ENCODE measurements at places on chromosomes 13 and 19. TPM values are rescaled to one million over a fixed set of nuclear protein-coding genes. Genes with fewer than 3 reads are reported as not detected.

DNA sequence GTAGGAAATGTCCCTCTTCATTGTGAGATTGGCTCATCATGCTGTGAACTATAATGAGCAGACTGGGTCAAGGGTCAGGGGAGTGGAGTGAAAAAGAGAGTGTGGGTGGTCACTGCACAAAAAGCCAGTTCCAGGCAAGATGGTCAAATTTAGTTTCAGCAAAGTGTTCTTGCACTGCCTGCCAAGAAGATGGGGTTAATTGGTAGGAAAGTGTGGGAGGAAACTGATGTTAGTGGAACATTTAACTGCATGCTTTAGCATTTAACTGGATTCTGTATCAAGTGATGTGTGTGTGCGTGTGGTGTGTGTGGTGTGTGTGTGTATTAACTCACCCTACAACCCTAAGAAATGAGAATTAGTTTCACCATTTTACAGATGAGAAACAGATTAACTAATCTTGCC, 131.6 kb downstream of the COG6 start:
- no peak for DNase-seq
- H3K4me1 ChIP-seq = peaks cover 6% of the 10 kb centered on the region
- peaks cover 5% of the 10 kb centered on the region for H3K36me3 ChIP-seq
- H3K27me3 ChIP-seq = no peaks in the 10 kb centered on the region

- H3K27ac ChIP-seq = no peak overlapping the region
- no peak overlapping the region for H3K4me3 ChIP-seq
- DNase-seq = no peak
- H3K4me1 ChIP-seq = peaks cover 13% of the 10 kb centered on the region
- H3K27me3 ChIP-seq = no peaks in the 10 kb centered on the region
- peaks cover 7% of the 10 kb centered on the region for H3K36me3 ChIP-seq
These were observed 151.2 kb downstream of the TBC1D4 start for GRCh38 chr13:75330770-75331169.

- DNase-seq = no peak
- peaks cover 2% of the 10 kb centered on the region for H3K27me3 ChIP-seq
- H3K36me3 ChIP-seq = no peaks in the 10 kb centered on the region
- no peaks in the 10 kb centered on the region for H3K4me1 ChIP-seq
- no peak overlapping the region for H3K27ac ChIP-seq
These were observed 93.4 kb downstream of the UQCRFS1 start for GRCh38 chr19:29119590-29119989.

GRCh38 chr19:43454031-43454430, 11.4 kb downstream of the LYPD3 start:
- no peak overlapping the region for H3K4me3 ChIP-seq
- no peak overlapping the region for H3K27ac ChIP-seq
- no peaks in the 10 kb centered on the region for H3K27me3 ChIP-seq
- H3K4me1 ChIP-seq = peaks cover 14% of the 10 kb centered on the region

GRCh38 chr19:48987323-48987722, 5.8 kb downstream of the GYS1 start:
- peaks cover 25% of the 10 kb centered on the region for H3K36me3 ChIP-seq
- H3K4me1 ChIP-seq = peaks cover 26% of the 10 kb centered on the region
- no peaks in the 10 kb centered on the region for H3K27me3 ChIP-seq
- peak overlapping the region; percentile 70 for H3K27ac ChIP-seq

GRCh38 chr19:2064788-2065524, 13.9 kb upstream of the MKNK2 start:
- peaks cover 5% of the 10 kb centered on the region for H3K36me3 ChIP-seq
- no peak overlapping the region for H3K27ac ChIP-seq
- peaks cover 19% of the 10 kb centered on the region for H3K4me1 ChIP-seq
- DNase-seq = no peak
- no peaks in the 10 kb centered on the region for H3K27me3 ChIP-seq
- H3K4me3 ChIP-seq = no peak overlapping the region

DNA sequence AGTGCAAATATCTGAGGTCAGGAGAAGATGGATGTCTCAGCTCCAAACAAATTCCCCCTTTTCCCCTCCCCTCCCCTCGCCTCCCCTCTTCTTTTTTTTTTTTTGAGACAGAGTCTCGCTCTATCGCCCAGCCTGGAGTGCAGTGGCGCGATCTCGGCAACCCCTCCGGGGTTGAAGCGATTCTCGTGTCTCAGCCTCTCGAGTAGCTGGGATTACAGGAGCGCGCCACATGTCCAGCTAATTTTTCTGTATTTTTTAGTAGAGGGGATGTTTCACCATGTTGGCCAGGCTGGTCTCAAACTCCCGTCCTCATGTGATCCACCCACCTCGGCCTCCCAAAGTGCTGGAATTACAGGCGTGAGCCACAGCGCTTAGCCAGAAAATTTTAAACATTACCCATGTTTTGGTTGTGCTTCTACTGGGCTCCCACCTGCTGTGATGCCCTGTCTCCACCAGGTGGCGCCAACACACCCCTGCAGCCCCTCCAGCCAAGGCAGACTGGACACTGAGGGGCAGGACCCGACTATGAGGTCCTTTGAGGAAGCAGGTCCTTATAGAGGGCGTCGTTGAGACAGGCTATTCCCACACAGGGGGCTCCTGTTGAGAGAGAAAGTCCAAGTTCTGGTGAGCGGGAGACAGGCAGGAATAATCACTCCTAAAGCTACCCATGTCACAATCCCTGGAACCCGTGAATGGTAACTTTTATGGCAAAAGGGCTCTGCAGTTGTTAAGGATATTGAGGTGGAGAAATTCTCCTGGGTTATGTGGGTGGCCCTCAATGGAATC, 6.3 kb downstream of the ERICH4 start:
- H3K36me3 ChIP-seq = no peaks in the 10 kb centered on the region
- peaks cover 28% of the 10 kb centered on the region for H3K27me3 ChIP-seq
- peak overlapping the region; percentile 77 for H3K4me3 ChIP-seq
- H3K4me1 ChIP-seq = peaks cover 6% of the 10 kb centered on the region

DNA sequence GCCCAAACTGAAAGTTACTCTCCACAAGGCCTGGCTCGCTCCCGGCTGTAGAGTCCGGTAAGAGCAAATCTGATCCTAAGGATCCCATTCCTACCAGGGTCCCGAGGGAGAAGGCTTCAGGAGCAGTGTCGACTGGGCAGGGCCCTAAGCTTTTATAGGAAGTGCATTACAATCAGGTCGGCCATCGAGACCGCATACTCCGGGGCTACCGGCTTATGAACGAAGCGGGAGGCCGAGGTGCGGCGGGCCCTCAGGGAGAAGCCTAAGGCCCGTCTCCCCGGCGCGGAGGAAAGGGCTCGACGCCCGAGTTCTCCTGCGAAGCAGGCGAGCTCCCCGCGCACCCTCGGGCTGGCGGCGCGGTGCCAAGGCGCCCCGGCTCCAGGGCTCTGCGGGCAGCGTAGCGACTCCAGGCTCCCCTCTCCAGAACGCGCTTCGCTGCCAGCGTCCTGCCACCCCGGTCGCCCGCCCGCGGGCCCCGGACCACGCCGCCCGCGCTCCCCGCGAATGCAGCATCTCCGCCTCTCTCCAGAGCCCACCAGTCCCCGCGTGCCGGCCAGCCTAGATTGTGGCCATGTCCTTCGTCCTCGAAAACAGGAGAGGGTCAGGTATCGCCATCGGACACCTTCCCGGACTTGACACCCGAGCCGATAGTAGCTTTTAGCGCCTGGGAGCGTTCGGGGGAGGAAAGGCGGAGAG, 1.4 kb downstream of the EFNB2 start:
- H3K27ac ChIP-seq = no peak overlapping the region
- H3K27me3 ChIP-seq = peaks cover 58% of the 10 kb centered on the region
- no peaks in the 10 kb centered on the region for H3K36me3 ChIP-seq
- peaks cover 18% of the 10 kb centered on the region for H3K4me1 ChIP-seq

DNA sequence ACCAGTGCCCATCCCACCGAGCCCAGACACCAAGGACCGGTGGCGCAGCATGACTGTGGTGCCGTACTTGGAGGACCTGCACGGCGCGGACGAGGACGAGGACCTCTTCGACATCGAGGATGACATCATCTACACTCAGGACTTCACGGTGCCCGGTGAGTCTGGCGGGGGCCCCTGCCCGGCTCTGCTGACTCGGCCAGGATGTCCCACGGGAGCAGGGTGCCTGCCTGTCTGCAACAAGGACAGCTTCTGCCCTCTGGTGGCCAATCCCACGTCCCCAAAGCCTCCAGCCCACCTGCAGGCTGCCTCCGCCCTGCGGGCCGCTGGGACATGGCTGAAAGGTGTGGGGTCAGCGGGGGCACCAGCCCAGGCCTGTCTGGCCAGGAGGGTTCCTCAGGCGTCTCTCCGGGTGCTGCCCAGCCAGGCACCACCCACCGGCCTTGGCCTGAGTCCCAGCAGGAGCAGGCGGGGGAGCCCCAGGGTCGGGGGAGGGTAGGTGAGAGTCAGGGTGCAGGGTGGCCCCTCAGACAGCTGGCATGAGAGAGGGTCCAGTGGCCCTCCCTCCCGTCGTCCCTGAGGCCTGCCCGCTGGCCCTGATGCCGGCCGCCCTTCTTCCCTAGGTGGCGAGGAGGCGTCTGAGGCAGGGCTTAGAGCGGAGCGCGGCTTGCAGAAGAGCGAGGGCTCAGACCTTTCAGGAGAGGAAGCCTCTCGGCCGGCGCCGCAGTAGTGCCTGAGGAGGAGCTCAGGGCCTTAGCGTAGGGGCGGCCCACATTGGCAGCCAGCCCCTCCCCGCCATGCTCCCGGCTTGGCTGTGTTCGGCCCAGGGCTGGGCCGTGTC, 14.6 kb downstream of the CBARP start:
- no peaks in the 10 kb centered on the region for H3K4me1 ChIP-seq
- no peaks in the 10 kb centered on the region for H3K27me3 ChIP-seq
- H3K36me3 ChIP-seq = peaks cover 2% of the 10 kb centered on the region
- H3K27ac ChIP-seq = no peak overlapping the region
- H3K4me3 ChIP-seq = no peak overlapping the region

- no peaks in the 10 kb centered on the region for H3K27me3 ChIP-seq
- peaks cover 29% of the 10 kb centered on the region for H3K4me1 ChIP-seq
- H3K36me3 ChIP-seq = peaks cover 13% of the 10 kb centered on the region
- H3K4me3 ChIP-seq = no peak overlapping the region
These were observed 10.5 kb downstream of the NACC1 start for GRCh38 chr19:13128583-13128982.

- H3K36me3 ChIP-seq = peaks cover 7% of the 10 kb centered on the region
- DNase-seq = no peak
- no peak overlapping the region for H3K4me3 ChIP-seq
- H3K27me3 ChIP-seq = no peaks in the 10 kb centered on the region
These were observed 10.5 kb downstream of the MLLT1 start for GRCh38 chr19:6269101-6269886.

DNA sequence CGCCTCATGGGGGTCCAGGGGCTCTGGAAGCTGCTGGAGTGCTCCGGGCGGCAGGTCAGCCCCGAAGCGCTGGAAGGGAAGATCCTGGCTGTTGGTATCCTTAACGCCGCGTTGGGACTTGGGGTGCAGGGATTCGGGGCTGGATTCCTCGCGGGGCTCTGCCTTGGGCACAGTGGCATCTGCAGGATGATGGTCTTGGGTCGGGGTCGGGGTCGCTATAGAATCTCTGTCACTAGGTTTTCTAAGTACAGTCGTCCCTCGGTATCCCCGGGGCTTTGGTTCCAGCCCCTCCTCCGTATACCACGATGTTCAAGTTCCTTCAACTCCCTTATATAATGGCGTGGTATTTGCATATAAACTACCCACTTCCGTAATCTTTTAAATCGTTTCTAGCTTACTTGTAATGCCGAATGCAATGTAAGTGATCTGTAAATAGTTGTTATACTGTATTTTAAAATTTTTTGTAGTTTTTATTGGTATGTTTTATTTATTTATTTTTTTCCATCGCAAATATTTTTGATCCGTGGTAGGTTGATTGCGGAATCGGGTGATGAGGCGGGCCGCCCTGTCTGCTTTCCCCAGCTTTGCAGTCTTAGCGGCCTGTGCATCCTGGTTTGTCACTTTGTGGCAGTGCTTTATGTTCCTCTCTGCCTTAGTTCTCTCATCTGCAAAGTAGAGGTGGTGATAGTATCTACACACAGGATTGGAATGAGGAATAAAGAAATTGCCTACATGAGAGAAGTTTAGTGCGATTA, 606 bp downstream of the ERCC5 start:
- H3K27ac ChIP-seq = peak overlapping the region; percentile 94
- H3K27me3 ChIP-seq = no peaks in the 10 kb centered on the region
- peak overlapping the region; percentile 89 for H3K4me3 ChIP-seq
- peaks cover 13% of the 10 kb centered on the region for H3K36me3 ChIP-seq
- peak; percentile 42 for DNase-seq
- H3K4me1 ChIP-seq = peaks cover 26% of the 10 kb centered on the region

Gene DHDH
- total RNA-seq = 1.1 TPM

Gene ZNF490
- total RNA-seq = 7.7 TPM

Gene EBI3
- 6.7 TPM for total RNA-seq

Gene F10
- total RNA-seq = not detected

Gene SHISA2
- 0.26 TPM for total RNA-seq

Gene CTXN1
- total RNA-seq = 0.44 TPM

Gene OPA3
- total RNA-seq = 15.1 TPM

Measured in activated naive CD8-positive, alpha-beta T cell treated with anti-CD3 and anti-CD28 coated beads for 36 hours (primary cell).